ENCODE measurements at places on chromosomes 5 and 9. TPM values are rescaled to one million over a fixed set of nuclear protein-coding genes. Genes with fewer than 3 reads are reported as not detected.

DNA sequence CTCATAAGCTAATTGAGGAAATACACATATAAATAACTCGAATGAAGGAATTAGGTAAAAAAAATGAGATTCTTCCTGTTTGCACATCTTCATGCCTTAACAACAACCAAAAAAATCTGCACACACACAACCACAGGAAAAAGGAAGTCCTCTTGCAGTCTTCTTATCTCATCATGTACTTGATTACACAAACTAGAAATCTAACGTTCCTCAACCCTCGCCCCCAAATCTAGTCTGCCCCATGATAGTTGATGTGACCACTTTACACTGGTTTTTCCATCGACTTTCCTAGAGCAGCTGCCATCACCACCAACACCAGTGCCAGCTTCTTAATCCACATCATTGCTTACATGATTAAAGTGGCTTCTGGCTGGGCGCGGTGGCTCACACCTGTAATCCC lies 31.2 kb upstream of the RNU6ATAC start:
- H3K4me3 ChIP-seq, result no peak overlapping the region
- H3K36me3 ChIP-seq, result no peaks in the 10 kb centered on the region
- no peak for DNase-seq
- H3K4me1 ChIP-seq, result no peaks in the 10 kb centered on the region

GRCh38 chr5:170312666-170313065 lies 15.1 kb upstream of the LCP2 start:
- H3K36me3 ChIP-seq, result no peaks in the 10 kb centered on the region
- peaks cover 32% of the 10 kb centered on the region for H3K4me1 ChIP-seq
- no peak overlapping the region for H3K4me3 ChIP-seq
- no peaks in the 10 kb centered on the region for H3K27me3 ChIP-seq

DNA sequence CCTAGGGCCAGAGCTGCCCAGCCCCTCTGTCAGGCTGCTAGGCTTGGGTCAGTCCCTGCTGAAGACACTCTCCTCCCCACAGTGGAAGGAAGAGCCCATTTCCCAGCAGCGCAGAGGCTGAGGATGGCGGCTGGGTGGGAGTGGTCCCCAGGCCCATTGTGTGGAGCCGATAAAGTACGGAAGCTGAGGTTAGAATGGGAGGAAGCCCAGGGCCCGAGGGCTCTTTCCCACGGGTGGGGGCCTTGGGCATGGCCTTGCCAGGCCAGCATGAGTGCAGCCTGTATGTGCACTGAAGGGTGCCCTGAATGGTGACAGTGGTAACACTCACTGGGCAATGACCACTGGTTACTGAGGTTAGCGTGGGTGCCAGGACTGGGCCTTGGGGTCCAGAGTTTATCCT lies 125.9 kb downstream of the RGS3 start:
- peak; percentile 71 for DNase-seq
- peaks cover 89% of the 10 kb centered on the region for H3K4me1 ChIP-seq
- H3K27ac ChIP-seq, result peak overlapping the region; percentile 95
- H3K27me3 ChIP-seq, result no peaks in the 10 kb centered on the region

DNA sequence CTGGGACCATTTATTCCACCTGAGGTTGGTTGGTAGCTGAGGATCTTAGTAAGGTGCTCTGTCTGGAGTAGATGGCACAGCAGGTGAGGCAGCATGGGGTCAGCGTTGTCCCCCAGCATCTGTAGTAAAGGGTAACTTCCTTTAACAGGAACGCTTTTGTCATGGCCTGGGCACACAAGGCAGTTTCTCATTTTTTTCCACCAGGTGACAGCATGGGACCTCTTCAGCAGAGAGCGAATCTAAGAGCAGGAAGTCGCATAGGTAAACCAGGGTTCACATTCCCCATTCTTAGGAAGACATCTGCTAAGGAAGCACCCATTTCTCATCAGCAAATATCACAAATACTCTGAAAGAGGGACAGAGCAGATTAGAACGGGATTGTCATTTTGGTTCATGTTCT lies 56.5 kb downstream of the GPR107 start:
- peaks cover 82% of the 10 kb centered on the region for H3K36me3 ChIP-seq
- H3K4me3 ChIP-seq, result no peak overlapping the region
- no peaks in the 10 kb centered on the region for H3K4me1 ChIP-seq
- DNase-seq, result no peak
- H3K27ac ChIP-seq, result no peak overlapping the region

DNA sequence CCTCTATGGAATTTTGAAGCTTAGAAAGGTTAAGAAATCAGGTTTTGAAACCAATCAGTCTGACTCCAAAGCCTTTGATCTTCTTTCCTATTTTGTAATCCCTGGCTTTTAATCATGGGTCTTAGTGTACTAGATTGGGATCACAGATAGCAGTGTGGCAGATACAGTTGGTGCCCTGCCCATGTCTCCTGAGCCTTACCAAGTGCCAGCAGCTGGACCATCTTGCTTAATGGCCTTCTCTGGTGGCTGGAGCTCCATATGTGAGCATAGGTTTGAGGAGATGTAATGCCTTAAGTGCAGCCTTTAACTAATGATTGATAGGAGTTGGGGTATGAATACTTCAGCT lies 16.7 kb upstream of the RIC1 start:
- no peaks in the 10 kb centered on the region for H3K36me3 ChIP-seq
- no peak for DNase-seq
- H3K27me3 ChIP-seq, result no peaks in the 10 kb centered on the region
- no peak overlapping the region for H3K4me3 ChIP-seq
- no peak overlapping the region for H3K27ac ChIP-seq
- H3K4me1 ChIP-seq, result peaks cover 23% of the 10 kb centered on the region

- H3K4me3 ChIP-seq, result no peak overlapping the region
- H3K36me3 ChIP-seq, result no peaks in the 10 kb centered on the region
- H3K27me3 ChIP-seq, result no peaks in the 10 kb centered on the region
These were observed 333.7 kb downstream of the ELAVL2 start for GRCh38 chr9:23492126-23493002.

DNA sequence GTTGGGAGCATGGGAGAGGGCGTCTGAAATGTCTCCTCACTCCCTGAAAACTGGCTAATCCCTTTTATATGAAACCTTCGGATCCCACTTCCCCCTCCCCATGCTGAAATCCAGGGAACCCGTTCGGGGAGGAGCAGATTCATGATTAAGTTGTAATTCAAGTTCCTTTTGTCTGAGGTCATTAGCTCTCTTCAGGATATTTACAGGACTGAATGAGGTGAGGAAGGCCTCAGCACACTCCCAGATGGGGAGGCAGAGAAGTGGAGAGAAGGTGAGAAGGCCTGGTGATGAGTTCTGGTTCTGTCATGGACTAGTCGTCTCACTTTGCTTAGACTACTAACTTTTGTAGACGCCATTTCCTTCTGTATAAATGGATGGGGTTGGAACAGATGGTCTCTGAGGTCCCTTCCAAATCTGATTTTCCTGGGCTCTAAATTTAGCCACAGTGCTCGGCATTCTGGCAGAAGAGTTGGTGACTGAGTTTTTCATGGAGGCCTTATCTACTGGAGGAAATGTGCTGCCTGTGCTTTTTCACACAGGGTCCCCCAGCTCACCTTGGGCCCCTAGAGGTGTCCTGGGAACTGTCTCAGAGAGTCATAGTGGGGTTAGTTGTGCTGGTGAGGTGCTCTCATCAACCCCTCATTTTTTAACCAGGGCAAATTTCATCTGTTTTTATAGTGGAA lies 62.3 kb downstream of the PRDM6 start:
- H3K27ac ChIP-seq, result no peak overlapping the region
- no peak overlapping the region for H3K4me3 ChIP-seq
- H3K36me3 ChIP-seq, result no peaks in the 10 kb centered on the region
- DNase-seq, result no peak
- H3K27me3 ChIP-seq, result no peaks in the 10 kb centered on the region

DNA sequence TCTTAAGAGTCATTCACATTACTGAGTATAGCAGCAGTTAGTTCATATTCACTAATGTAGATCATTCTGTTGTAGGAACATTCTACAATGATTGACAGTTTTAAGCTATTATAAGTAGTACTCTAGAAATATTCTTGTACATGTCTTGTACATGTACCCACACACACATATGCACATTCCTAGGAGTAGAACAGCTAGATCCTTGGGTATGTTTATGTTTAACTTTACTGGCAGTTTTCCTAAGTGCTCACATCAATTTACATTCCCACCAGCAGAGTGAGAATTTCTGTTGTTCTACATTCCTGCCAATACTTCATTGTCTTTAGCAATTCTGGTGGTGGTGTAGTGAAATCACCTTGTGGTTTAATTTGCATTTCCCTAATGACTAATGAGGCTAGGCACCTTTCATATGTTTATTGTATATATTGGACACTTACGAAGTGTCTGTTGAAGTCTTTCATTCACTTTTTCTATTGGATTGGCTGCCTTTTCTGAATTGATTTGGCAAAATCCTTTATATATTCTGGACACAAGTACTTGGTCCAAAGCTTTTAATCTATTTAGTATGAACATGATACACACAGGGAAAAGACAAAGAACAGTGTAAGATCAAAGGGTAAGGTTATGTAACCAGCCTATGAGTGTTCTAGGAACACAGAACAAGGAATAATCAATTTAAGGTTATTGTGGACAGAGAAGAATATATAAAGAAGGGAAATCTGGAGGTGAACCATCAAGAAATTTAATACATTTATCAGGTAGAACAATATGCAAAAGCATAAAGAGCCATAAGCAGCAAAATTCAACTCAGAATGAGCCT lies 95.6 kb downstream of the MLLT3 start:
- H3K36me3 ChIP-seq, result no peaks in the 10 kb centered on the region
- H3K4me3 ChIP-seq, result no peak overlapping the region
- DNase-seq, result no peak

Gene PCDHB12
- total RNA-seq, result 0.37 TPM

Gene HDAC3
- 32.2 TPM for total RNA-seq

Gene SEMA5A
- total RNA-seq, result 48.6 TPM

Gene GRAMD2B
- 38.2 TPM for total RNA-seq

Gene ECM2
- total RNA-seq, result 11.8 TPM

Gene LECT2
- total RNA-seq, result not detected

Gene LIFR
- 52.8 TPM for total RNA-seq

All from heart left ventricle (tissue), 16 donors.